Stimulated activated CD8-positive, alpha-beta memory T cell treated with anti-CD3 and anti-CD28 coated beads, Interleukin-2, amount 100 ng/mL, for 1 hour (primary cell): ENCODE measurements at places on chromosomes 1 and 21.
A peak's percentile ranks its signal among the peaks of the same experiment; 100 is the strongest.

DNA sequence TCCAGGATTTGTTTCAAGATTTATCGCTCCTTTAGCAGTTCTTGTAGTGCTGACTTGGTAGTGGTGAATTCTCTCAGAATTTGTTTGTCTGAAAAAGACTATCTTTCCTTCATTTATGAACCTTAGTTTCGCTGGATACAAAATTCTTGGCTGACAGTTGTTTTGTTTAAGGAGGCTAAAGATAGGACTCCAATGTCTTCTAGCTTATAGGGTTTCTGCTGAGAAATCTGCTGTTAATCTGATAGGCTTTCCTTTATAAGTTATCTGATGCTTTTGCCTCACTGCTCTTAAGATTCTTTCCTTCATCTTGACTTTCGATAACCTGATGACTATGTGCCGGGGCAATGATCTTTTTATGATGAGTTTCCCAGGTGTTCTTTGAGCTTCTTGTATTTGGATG lies 28.9 kb downstream of the RPAP2 start:
- no peak for DNase-seq

DNA sequence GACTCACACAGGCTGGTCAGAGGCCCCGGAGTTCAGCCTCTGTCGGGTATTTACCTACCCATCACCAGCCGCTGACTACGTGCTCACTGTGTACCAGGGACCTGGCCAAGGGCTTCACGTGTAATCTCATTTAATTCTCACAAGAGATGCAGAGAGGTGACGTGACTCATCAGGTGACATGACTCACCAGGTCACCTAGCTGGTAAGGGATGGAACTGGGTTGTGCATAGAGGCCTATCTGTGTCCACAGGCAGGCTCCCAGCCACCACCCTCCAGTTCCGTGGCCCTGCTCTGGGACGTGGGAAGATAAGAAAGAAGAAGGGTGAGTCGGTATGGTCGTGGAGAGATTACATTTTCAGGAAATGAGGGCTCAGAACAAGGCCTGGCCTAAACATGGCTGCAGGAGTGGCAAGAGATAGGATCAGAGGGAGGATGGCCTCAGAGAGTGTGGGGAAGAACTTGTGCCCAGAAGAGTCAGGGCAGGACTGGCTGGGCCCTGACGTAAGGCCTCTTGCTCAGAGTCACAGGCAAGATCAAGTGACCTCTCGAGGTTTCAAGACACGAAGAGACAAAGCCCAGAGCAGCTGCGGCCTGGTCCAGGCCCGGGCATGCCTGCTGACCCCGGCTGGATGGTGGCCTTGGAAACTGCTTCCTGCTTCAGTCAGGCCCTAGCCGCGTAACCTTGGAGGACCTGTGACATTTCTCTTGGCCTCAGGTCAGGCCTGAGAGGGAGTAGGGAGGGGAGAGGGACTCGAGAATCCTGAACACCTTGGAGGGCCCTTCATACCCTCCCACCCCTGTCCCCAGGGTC lies 52.7 kb upstream of the WASF2 start:
- DNase-seq = no peak

GRCh38 chr1:10975567-10976326 lies 36.7 kb upstream of the TARDBP start:
- no peak for DNase-seq

DNA sequence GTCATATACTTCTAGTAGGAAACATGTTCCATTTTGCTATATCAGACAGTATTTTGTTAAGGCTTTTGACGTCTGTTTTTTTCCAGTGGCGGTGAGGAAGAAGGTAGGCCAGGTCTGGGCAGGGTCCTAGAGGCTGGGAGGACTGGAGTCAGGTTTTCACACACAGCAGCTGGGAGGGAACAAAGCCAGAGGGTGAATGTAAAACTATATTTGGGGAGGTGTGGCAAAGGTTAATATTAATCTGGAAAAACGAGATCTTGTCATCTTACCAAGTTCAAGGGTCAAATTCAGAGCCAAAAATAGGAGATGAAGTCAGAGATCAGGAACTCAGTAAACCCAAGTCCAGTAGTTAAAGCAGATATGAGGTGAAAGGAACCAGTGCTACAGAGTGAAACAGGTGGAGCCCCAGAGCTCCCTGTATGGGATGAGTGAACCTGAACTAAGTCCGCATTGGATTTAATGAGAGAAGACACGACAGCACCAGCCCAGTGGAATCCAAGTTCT lies 10.7 kb upstream of the OTUD7B start:
- DNase-seq = no peak

DNA sequence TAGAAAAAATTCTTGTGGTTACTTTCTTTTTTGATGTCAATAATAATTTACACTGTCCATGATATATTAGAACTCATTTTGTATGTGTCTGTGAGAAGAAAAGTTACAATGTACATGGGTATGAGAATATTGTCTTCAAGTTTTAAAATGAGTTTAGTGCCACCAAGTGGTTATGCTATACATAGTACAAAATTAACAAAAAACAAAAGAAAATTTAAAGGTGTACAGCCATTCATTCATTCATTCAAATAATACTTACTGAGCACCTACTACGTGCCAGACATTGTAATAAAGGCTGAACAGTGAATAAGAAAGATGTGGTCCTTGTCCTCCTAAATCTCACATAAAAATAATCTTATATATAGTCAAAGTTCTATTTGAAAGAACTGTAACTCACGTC lies 27.7 kb downstream of the UCHL5 start:
- no peak for DNase-seq

DNA sequence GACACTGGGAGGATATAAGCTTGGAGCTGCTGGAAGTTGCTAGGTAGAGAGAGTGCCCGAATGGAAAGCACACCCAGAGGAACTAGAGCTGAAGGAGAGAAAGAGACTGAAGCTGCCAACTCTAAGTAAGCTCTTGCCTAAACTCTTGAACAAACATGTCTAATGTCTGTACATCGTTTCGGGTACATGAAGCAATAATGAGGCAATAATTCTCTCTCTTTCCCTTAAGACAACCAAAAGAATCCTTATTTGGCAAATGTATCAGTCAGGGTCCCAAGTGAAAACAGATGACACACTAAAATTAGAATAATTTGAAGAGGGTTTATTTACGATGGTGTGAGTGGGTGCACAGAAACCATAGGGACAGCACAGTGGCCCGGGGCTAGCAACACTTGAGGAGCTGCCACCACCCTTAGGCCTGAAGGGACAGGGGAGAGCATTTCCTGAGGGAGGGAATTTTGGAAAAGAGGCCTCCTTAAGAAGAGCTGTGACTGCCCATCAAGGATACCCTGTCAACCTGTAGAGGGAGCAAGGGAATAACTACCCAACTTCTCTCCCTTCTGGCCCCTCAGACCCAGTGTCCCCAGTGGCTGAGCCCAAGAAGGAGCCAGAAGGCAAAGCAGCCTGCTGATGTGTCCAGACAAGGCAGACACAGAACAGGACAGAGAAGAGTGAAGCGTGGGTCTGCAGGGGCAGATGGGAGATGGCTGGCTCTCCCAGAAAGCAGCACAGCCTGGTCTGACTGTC lies 36.1 kb upstream of the KHDRBS1 start:
- no peak for DNase-seq

- no peak for DNase-seq
Observed at GRCh38 chr1:41803656-41804055, 115.1 kb downstream of the HIVEP3 start.

DNA sequence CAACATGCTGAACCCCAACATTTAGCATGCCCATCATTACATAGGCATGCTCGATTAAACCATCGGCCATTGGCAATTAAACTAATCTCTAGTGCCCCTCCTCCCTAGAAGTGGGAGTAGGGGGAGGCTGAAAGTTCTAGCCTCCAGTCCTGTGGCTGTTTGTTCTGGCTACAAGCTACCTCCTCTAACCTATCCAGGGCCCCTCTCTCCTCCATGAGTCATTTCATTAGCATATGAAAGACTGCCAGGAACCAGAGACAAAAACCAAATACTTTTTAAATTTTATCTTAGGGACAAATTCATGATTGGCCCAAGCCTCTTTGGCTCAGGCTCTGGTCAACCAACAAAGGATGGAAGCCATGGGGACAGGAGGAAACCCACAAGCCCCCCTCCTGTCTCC lies 231.1 kb downstream of the CACNA1E start:
- no peak for DNase-seq

DNA sequence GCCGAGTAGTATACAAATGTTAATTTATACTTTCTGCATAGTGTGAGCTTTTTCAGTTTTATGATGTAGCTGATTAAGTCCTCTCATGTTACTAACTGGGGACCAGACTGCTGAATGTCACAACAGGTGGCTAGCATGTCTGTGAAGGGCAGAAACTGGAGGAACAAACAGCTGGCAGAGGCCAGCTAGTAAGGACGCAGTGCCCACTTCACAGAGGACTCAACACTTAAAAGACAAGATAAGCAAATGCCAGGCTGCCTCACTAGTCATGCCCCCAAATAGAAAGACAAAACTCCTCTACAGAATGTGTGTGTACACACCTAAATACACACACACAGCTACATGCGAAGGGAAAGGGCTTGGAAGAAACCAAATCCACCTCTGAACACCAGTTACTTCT lies 73.8 kb upstream of the ZNF678 start:
- no peak for DNase-seq

DNA sequence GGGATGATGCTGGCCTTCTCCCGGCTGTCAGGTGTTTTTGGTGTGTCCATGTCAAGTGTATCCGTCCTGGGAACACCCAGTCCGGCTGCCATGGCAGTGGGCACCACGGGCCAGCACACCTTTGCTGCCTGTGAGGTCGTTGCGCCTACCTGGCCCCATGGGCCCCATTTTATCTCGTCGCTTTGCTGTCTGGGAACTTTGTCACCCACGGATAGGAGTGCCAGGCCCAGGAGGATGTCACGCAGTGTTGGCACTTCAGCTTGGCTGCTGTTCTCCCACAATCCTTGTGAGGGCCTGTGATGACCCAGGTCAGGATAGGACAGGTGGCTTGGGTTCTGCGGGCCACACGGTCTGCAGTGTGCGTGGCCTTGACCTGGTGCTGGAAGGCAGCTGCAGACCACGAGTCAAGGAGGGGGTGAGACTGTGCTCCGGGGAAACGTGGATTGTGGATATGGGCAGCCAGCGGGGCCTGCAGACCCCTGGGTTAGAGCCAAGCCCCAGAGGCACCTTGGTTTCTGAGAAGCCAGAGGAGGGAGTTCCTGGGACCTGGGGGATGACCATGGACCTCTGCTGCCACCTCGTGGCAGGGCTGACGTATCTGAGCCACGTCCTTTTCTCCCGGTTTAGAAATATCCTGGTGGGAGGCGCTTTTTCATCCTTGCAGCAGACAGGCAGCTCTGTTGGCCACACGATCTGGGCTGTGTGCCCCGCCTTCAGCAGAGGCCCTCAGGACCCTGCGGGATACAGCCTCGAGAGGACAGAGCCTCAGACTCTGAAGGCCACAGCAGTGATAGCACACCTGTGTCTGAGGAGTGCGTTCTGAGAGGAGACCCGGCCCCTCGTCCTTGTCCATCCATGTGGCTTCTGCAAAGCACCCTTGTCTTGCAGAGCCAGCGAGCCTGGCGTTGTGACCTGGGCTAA lies 161.1 kb upstream of the COL6A1 start:
- DNase-seq = peak; percentile 67

DNA sequence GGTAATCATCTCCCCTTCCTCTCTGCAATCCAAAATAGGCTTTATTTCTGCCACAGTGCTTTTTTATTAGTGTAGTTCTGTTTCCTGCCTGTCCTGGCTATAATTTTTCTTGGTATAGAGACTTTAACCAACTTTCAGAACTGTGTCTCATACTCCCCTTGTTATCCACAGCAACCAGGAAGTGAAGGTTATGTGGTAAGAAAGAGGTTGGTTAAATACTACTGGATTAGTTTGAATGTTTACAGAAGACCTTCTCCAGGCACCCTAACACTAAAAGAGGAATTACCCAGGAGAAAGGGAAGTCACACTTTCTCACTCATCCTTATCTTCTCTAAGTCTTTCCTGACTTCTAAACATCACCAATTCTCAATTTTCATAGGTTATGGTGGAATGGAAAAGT lies 17.8 kb upstream of the TNFSF4 start:
- no peak for DNase-seq

- no peak for DNase-seq
Observed at GRCh38 chr1:203632941-203633340, 6.3 kb downstream of the ATP2B4 start.

DNA sequence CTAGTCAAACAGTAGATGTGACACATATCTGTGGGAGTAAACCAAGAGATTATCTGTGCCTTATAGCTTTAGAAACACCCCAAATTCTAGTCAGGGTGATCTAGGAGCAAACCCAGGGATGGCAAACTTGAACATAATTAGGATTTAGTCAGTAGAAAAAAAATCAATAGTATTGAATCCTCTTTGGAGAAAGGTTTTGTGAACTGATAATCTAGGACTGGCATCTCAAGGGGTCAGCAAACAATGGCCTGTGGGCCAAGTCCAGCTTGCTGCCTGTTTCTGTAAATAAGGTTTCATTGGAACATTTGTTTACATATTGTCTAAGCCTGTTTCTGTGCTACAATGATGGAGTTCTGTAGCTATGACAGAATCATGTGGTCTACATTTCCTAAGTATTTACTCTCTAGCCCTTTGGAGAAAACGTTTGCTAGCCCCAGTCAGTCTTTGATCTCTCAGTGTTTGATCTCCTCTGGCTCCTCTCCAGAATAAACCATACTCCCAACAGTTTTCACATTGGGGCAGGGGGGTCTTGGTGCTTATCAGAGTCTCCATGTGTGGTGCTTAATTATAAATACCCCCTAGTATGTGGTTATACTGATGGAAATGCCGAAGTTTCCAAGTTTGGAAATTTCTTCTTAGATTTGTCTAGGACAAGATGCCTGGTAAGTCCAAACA lies 385.8 kb downstream of the NTNG1 start:
- DNase-seq = no peak

DNA sequence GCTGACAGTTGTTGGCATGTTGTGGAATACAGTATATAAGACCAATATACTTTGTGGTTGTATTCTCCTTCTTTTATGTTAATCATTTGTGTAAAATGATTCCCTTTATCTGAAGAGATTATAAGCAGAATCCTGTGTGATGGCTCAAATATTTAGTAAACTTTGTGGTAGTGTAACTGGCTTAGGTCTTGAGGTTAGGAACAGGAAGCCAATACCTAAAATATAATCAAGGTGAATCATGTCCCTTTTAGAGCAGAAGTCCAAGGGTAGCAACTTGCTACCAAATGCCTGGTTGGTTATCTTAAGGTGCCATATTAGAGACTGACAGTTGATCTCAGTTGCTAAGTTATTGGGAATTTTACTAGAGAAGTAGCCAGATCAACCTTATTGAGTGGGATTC lies 398.5 kb upstream of the ADAMTS5 start:
- DNase-seq = no peak

DNA sequence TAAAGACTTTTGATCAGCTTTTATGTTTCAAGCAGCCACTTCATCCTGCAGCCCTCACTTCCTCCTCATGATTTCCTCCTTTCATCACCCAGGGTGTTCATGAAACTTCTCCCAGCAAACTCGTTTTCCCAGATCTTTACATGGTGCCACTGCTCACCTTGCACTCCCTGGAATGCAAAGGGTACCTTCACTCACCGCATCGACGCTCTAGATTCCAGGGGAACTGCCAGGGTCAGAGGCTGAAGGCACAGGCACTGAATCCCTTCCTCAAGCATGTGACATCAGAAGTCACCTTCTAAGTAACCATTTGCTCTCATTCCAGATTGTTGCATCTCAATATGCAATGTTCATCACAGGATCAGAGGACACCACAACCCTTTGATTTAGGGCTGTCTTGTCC lies 82.8 kb downstream of the PRKAB2 start:
- DNase-seq = no peak
